NCI-H748 treated with DMSO at 0.1 percent for 48 hours (cell line): ENCODE measurements at places on chromosomes 7 and 10.

DNA sequence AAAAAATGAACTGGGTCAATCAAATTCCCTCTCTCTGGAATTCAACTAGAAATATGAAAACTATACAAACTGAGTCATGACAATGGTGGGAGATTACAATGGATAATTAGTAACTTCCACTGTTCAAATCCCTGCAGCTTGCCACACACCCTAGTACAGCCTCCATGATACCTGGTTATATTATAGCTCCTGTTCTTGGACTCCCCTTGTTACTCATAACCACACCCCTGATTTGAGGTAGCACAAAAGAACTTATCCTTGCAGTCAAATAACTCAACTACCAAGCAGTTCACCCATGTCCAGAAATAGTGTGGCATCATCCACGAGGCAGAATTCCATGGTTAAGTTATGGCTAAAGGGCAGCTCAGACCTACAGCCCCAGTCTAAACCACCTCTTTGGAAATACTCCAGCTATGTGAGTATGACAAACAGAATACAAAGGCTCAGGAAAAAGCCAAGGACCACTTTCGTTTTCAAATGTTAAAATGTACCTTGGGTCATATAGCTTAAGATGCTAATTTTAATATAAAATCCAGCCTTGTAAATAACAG lies 164.7 kb downstream of the CPEB3 start:
- DNase-seq = no peak

- DNase-seq = no peak
Observed at GRCh38 chr7:124459101-124460055, 306.2 kb downstream of the GPR37 start.

- DNase-seq = no peak
Observed at GRCh38 chr7:119761776-119762175, 511.2 kb upstream of the KCND2 start.

- DNase-seq = no peak
Observed at GRCh38 chr7:106283501-106283830, 1.3 kb downstream of the NAMPT start.

GRCh38 chr7:114409750-114410149 lies 4.9 kb upstream of the FOXP2 start:
- no peak for DNase-seq

DNA sequence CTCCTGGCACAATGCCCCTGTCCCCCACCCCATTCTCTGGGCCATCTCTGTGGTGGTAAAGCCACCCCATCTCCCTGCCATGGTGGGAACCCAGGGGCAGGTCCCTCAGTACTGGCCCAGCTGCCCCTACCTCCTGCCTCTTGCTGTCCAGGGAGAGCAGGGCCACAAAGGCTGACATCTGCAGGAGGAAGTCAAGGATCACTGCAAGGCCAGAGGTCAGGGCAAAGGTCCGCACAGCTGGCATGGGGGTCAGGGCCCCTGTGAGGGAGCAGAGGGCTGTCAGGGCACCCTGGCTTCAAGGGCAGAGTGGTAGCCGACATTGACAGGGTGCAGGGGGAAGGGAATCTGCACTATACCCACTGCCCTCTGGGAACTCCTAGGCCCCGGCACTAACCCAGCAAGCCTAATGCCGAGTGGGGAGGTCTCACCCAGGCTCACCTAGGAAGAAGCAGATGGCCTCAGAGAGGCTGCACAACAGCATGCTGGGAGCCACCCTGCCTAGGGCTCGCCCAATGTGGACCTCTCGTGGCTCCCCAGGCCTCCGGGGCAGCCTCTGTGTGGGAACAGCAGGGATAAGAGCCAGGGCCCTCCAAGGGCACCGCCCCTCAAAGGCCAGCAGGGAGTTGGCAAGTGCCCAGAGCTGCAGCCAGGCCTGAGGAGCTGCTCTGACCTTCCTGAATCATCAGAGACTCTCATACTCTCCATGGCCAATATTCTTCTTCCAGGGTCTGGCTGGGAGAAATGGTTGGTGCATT lies 7.7 kb downstream of the NPC1L1 start:
- DNase-seq = no peak

- no peak for DNase-seq
Observed at GRCh38 chr10:22319980-22320558, 830 bp upstream of the BMI1 start.

- DNase-seq = no peak
Observed at GRCh38 chr7:140017543-140017942, 45.2 kb downstream of the PARP12 start.

GRCh38 chr7:16711730-16712129 lies 41.8 kb upstream of the TSPAN13 start:
- DNase-seq = no peak

GRCh38 chr10:37736120-37736519 lies 121.3 kb downstream of the ZNF248 start:
- DNase-seq = no peak

- DNase-seq = no peak
Observed at GRCh38 chr10:89304026-89304425, 2.2 kb downstream of the IFIT2 start.

DNA sequence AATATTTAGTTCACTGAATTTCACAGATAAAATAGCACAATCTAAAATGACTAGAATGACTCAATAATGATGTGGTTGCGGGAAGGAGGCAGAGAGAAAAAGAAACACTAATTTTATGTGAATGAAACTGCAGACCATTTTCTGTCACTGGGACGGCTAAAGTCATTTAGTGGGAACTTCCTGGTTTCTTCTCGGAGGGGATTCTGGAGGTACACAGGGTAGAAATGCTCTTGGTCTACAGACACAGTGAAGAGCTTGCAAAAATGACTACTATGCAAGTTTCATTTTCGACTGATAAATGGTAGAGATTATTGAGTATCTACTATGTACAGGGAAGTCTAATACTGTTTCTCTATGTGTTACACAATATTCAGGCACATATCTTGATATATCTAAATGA lies 63.5 kb upstream of the LRRN3 start:
- no peak for DNase-seq

- peak; percentile 70 for DNase-seq
Observed at GRCh38 chr10:22874189-22874854, 53.5 kb upstream of the ARMC3 start.

DNA sequence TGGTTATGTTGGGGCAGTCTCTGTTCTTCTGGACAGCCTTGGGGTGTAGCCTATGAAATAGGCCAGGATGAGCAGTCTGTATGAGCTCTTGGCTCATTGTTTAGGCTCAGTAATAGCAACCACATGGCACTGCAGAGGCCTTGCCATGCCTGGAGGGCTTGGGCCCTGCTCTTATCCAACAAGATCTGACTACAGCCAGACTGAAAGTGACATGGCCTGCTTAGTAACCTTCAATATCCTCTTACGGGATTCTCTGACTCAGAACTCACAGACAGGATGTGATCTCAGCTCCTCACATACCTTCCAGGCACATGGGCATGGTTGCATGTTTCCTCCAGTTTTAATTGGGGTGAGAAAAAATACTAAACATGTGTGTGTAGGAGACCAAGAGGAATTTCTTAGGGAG lies 289.3 kb downstream of the PTEN start:
- DNase-seq = no peak

GRCh38 chr7:107090457-107090856 lies 46.0 kb downstream of the PRKAR2B start:
- no peak for DNase-seq

- no peak for DNase-seq
Observed at GRCh38 chr7:44555350-44555749, 14.2 kb upstream of the NPC1L1 start.

DNA sequence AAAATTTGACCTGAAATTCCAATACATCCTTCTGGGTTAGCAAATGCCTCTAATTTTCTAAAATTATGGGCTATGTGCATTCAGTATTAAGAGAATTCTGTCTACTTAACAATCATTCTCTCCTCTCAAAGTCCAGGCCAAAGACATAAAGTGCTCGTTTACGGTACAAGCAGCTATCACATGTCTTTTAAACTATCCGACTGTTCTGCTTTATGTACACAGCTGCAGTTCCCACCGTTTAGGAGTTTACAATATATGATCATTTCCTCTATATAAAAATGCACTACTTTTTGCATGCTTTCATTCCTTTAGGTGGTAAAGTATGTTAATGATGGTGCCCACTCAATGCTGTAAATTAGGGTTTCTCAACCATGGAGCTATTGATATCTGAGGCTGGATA lies 34.0 kb downstream of the CDK6 start:
- no peak for DNase-seq

GRCh38 chr10:130337696-130338635 lies 201.8 kb downstream of the GLRX3 start:
- no peak for DNase-seq

DNA sequence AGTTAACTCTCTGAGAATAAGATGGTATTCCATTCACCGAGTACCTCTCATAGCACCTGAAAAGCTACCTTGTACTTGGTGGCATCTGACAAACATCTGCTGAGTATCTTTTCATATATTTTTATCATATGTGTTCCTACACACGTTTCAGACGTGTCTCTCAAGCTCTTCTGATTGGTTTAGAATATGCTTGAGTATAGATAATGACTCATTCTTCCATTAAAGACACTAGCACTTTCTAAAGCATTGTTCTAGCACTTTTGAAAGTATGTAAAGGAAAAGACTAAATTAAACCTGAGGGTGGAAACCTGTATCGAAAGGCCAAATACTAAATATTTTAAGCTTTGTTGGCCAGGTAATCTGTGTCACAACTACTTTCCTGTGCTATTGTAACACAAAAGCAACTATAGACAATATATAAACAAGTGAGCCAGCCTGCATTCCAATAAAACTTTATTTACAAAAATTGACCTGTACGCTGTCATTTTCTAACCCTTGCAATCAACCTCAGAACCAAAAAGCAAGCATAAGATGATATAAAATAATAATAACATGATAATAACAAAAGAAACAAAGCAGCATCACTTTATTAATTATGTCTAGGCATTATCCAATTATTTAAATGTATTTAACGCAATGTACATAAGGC lies 95.3 kb downstream of the DGKI start:
- no peak for DNase-seq

GRCh38 chr10:1297566-1298301 lies 241.5 kb downstream of the WDR37 start:
- no peak for DNase-seq

GRCh38 chr10:131833013-131833412 lies 67.8 kb upstream of the PPP2R2D start:
- DNase-seq = no peak

- DNase-seq = no peak
Observed at GRCh38 chr10:42753507-42754154, 29.0 kb upstream of the BMS1 start.

- no peak for DNase-seq
Observed at GRCh38 chr7:120402079-120402767, 129.2 kb downstream of the KCND2 start.

GRCh38 chr10:34464000-34464399 lies 351.1 kb downstream of the PARD3 start:
- DNase-seq = no peak

DNA sequence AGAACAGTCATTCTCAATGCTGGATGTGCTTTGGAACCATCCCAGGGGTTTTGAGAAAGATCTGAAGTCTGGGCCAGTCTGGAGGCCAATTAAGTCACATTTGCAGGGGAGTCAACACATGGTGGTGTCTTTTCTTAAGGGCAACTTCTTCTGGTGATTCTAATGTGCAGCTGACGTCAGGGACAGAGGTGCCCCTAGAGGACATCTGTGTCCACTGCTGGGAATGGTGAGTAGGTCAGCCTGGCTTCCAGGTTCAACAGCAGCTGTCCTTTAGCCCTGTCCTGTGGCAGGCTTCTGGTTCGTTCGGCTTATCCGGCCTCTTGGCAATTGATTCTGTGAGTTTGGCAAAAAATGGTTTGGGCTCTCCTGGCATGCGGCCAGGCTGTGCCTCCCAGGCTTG lies 269.7 kb upstream of the HABP2 start:
- no peak for DNase-seq
